ENCODE measurements at places on chromosomes 11 and 22.
A peak's percentile ranks its signal among the peaks of the same experiment; 100 is the strongest.

DNA sequence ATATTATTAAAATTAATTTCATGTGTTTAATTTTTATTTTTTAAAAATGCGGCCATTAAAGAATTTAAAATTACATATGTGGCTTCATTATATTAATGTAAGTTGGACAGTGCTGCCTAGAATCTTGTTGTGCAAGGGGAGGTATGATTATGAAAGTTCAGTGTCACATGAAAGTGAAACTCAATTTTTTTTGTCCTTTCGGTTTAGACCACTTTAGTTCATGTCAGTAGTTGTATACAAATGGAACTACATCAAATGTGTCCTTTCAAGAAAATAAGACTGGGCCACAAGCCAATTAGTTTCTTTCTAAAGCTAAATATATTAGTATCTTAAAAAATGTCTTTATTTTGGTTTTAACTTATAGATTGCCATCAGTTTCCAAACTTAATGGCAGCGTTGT is 35.7 kb downstream of the TBCEL start:
- no peak for DNase-seq

GRCh38 chr11:24344222-24344621 is 152.6 kb upstream of the LUZP2 start:
- DNase-seq: no peak

DNA sequence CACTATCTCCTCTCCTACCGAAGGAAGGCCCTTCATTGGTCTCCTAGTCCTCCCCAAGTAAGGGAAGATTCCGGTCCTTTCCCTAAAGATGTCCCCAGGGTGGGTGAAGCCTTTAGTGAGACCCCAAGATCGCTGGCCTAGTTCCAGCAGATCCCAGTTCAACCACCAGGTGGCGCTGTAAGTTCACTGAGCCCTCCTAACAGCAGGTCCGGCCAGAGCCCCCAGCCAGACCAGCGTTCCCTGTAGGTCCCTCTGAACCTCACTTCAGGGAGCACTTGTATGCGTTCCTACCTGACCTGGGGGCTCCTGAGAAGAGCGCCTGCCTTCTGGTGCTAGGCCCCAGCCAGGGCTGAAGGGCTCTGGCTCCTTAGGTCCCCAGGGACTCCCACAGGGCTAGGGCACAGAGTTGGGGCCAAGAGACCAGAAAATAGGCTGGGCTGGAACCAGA is 38.1 kb downstream of the LMO1 start:
- peak; percentile 62 for DNase-seq

- no peak for DNase-seq
Measured at GRCh38 chr22:35781898-35782297, 64.2 kb downstream of the APOL5 start.

DNA sequence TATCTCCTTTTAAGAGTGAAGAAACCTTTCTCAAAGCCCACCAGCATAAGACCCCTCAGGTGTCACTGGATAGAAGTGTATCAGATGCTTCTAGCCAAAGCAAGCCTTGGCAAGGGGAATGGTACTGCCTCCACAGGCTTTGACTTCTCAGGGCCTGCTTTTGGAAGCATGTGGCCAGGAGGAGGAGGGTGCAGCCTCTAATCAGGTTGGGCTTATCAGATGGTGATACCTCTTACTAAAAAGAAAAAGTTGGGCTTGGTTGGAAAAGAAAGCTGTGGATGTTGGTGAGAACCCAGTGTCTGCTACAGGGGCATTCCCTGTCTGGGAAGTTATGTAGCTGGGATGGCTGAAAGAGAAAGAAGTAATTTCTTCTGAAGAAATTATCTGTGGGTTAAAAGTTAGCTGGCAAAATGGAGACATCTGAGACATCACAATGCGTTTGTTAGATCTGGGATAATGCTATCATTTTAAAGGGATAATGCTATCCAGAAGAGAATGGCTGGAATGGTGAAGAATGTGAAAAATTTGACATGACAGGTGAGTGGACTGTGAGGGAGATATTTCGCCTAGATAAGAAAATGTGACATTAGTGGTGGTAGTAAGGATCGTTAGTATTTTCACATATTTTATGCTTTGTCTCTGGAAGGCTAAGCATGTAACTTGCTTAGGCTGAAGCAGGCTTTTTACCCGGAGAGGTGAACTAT is 7.2 kb downstream of the APLP2 start:
- no peak for DNase-seq

GRCh38 chr22:17920145-17920605 is 104.2 kb downstream of the MICAL3 start:
- DNase-seq: no peak

DNA sequence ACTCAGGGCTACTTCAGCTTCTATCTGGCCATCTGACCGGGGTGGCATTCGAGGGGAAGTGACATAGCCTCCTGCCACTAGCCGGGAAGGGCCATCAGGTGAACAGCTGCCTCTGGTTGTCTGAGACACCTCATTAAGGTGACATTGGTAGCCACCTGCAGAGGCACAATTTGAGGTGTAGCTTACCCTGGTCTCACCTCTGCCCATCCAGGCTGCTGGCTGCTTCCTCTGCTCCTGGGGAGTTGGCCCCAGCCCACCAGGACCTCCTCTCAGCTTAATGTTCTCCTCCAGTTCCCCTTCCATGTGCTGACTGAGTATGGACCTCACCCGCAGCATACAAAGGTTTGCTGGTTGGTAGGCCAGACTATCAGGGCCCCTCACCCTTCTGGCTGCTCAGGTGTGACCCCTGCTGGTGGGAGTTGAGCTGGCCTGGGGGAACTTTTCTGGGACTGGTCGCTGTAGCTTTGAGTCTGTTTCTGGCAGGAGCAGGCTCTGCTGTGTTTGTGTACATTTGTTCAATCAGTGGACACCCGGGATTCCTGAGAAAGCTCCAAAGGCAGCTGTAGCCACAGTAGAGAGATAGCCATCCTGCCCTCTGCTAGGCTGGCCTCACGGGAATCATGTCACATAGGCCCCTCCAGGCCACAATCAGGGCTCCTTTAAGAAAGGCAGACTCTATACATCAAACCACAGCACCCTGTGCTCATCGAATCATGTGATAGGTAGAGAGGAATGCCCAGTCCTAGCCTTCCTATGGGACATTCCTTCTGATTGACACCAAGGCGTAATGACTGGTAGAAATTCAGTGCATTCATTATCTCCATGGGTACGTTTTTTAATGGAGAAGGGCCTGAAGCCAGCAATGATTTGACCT is 295.1 kb upstream of the PLET1 start:
- peak; percentile 10 for DNase-seq
